ENCODE measurements at places on chromosomes 7 and 10. TPM values are rescaled to one million over a fixed set of nuclear protein-coding genes. Genes with fewer than 3 reads are reported as not detected.

GRCh38 chr10:123323884-123324283, 169.7 kb downstream of the BUB3 start:
- DNase-seq = no peak

DNA sequence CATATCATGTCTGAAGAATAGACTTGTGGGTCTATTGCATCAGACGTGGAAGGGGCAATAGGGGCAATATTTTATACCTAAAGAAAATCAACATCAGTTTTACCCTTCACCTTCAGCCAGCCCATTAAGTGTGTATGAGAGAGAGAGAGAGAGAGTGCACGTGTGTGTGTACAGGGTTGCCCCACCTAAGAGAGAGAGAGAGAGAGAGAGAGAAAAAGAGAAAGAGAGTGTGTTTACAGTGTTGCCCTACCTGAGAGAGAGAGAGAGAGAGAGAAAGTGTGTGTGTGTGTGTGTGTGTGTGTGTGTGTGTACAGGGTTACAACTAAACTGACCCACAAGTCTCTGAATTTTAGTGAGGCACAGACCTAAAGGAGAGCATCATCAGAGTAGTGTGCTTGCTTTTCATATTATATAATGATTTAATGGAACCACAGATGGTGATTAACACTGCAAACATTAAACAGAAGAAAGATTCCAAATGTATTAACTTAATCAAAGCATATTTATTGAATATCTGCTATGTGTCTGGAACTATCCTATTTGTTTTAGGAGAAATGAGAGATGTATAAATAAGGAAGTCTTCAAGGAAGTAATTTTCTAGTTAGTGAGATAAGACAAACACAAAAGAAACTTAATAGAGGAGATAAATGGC, 66.8 kb downstream of the CD36 start:
- no peak for DNase-seq

Gene SPACDR
- total RNA-seq = 1.5 TPM

GRCh38 chr10:30944005-30944404, 87.7 kb downstream of the ZNF438 start:
- no peak for DNase-seq

DNA sequence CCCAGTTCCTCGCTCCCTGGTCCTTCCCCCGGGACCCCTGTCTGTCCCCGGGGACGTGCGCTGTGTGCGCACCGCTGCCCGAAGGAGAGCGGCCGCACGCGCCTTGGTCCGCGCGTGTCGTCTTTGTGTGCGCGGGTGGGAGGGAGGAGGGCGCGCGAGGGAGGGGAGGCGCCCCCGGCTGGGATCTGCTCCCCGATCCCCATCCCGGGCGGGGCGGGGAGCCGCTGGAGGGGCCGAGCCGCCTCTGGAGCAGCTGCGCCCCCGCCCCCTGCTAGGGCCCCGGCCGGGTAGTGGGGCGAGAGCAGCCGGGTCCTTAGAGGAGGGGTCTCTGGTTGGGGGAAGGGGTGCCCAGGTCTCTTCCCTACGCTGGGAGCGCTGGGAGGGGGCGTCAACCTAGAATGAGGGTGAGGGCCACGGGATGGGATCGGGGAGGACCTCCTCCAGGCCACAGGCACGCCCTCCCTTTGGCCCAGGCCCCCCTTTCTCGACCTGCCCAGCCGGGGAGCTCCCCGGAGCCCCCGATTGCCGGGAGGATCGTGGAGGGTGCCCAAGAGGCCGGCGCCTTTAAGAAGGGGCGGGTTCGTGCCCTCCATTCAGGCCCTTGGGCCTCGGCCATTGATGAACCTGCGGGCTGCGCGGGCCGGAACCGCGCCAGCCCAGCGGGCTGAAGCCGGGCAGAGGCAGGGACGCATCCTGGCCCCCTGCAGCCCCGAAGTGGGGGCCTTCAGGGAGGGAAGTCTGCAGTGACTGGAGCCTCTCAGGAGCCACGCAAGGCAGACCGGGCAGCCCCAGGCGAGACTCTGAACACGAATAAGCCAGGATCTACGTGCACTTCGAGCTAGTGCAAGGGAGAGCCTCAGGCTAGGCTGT, 678 bp downstream of the SH2B2 start:
- peak; percentile 96 for DNase-seq

GRCh38 chr10:108849688-108850087, 1073.6 kb downstream of the XPNPEP1 start:
- no peak for DNase-seq

Gene VGF
- total RNA-seq = 1.4 TPM

Gene KLF14
- not detected for total RNA-seq

DNA sequence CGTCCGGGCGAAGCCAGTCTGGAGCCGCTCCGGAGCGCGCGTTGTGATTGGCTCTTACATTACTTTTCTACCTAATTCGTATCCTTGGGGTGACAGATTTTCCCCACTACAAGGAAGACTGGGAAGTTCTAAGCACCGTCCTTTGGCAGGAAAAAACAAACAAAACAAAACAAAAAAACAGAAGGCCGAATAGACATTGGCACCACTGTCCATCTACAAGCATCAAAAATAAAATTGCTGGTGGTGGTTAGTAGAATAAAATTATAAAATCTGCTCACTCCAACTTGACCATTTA, 651 bp upstream of the SKAP2 start:
- DNase-seq = no peak

GRCh38 chr7:81688622-81689411, 81.0 kb downstream of the HGF start:
- DNase-seq = no peak

DNA sequence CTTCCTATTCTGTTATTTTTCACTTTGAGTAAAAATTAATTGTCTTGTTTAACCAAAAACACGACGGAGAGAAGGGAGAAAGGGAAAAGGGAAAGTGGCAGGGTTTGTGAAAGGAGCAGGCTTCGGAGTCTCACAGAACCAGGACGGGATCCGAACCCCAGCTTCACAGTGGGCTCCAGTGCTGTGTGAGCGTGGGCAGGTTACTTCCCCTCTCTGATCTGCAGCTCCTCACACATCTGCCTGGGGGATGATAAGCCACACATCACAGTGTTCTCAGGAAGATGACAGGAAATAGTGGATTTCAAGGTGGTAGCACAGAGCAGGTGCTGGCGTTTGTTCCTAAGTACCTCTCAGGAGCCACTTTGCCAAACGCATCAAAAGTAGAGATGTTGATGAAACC, 94.2 kb upstream of the GPR26 start:
- no peak for DNase-seq

DNA sequence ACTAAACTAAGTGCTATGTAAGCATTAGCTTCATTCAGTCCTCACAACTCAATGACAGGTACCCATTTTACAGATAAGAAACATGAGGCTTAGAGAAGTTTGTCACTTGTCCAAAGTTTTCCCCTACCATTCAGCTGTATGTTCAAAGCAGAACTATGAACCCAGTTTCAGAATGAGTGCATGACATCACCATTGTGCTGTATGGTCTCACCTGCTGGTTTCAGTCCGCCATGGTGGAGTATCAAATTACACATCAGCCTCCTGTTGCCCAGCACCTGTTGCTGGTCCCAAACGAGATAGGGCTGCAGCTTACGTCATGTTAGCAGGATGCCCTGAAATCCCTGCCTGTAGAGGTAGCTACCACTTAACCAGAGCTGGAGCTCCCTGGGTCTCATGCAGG, 95.0 kb downstream of the DYNC1I1 start:
- no peak for DNase-seq

- DNase-seq = no peak
Measured at GRCh38 chr7:106982415-106982814, 62.1 kb upstream of the PRKAR2B start.

Gene CRPPA
- 0.07 TPM for total RNA-seq

Gene NKX1-2
- total RNA-seq = not detected

Gene ERVW-1
- not detected for total RNA-seq

Gene OSBPL3
- total RNA-seq = 120 TPM

GRCh38 chr10:131083915-131084790, 227.4 kb downstream of the TCERG1L start:
- DNase-seq = peak; percentile 74

Gene GALNT11
- total RNA-seq = not detected

DNA sequence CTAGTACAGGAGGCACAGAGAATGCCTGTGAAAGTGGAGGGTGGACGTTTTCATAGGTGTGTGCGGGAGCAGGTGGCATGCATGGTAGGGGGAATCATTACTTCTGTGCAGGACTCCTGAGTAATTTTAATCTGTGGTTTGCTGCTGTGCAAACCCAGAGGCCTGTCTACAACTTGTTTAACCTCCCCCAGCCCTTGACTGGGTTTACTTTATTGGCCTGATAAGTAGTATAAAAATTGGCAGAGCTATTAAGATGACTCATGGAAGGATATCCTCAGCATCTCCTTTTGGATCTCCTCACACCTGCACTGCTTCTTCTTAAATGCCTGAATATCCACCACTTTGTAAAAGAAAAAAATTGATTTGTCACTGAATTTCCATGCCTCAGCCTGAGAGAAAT, 104.8 kb downstream of the AUTS2 start:
- DNase-seq = no peak

GRCh38 chr7:101546308-101546936, 82.7 kb downstream of the MYL10 start:
- no peak for DNase-seq

GRCh38 chr7:98640375-98640774, 23.3 kb downstream of the NPTX2 start:
- peak; percentile 90 for DNase-seq

Gene ITPRID1
- total RNA-seq = not detected

GRCh38 chr7:44227911-44228310, 27.1 kb downstream of the YKT6 start:
- DNase-seq = no peak

- DNase-seq = peak; percentile 77
Measured at GRCh38 chr7:107463139-107464078, 6.4 kb upstream of the GPR22 start.

Gene TUBAL3
- 0.11 TPM for total RNA-seq

Gene ZNF138
- total RNA-seq = 27.2 TPM

GRCh38 chr7:7675686-7676085, 35.1 kb downstream of the UMAD1 start:
- no peak for DNase-seq

DNA sequence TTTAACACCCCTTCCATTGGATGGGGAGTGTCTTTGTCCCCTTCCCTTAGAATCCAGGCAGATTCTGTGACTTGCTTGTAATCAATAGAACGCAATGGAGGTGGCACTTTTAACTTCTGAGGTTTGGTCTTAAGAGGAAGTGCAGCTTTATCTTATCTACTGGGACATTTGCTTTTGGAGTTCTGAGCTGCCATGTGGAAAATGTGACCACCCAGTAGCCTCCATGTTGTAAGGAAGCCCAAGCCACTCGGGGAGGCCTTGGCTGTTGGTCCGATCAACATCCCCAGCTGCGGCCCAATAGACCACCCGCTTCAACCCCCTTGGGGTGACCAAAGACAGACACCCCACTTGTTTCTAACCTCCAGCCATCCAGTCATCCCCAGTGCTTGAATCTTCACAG, 86.3 kb upstream of the FAM171A1 start:
- DNase-seq = no peak

- DNase-seq = no peak
Measured at GRCh38 chr10:82908751-82909150, 1033.8 kb downstream of the NRG3 start.

Gene EFCAB10
- total RNA-seq = not detected

Gene MPP7
- 0.56 TPM for total RNA-seq

Gene LRMDA
- not detected for total RNA-seq

DNA sequence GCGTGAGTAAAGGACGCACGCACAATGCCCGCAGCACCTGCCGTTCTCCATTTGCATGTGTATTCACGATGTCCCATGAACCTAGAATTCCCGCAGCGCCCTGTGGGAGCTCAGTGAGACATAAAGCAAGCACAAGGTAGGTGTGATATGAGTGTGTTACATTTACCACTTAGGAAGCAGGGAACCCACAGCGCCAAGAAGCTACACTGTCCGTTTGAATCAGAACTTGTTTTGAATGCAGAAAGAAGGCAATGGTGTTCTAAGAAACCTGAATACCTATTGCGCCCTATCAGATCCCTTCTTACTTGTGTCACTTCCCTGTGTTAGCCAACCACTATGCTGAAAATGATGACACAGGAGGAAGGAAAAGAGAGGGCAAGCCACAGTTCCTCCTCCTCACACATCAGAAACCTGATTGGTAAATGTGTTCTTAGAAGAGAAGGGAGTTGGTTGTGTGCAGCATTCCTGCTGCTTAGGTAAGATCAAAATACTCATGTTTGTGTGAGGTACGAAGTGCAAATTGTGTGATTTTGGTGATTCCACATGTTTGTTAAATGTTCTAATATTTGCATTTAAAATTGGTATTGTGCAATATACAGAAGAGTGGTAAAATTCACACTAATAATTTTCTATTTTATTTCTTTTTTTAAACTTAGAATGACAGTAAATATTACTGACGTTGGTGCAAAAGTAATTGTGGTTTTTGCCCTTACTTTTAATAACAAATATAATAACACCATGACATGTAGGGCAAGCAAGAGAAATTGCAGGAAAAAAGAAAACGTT, 185.4 kb downstream of the SEC23IP start:
- peak; percentile 85 for DNase-seq

Gene LGI1
- total RNA-seq = not detected

Gene GGCT
- total RNA-seq = 73.5 TPM

Gene PIK3AP1
- total RNA-seq = 131 TPM

Gene TCAF2
- total RNA-seq = 0.11 TPM

DNA sequence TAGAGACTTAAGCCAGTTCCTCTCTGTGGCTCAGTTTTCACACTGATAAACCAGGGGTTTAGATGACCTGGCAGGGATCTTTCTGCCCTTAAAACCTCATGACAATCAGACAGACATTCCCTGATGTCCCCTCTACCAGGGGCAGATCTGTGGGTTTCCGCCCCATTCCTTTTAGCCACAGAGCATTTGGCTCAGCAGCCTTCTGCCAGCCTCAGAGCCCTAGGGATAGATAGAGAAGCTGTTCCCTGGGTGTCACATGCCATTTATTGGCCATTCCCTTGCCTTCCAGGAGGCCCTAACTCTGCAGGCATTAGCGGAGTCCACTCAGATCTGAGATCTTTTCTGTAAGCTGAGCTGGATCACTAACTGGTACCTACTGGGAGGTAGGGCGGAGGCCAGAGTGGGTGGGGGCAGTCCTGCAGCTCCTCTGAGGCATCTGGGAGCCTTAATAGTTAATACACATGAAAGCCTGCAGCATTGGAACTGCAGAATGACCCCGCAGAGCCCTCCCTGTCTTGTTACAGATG, 101.5 kb downstream of the ZMIZ1 start:
- DNase-seq = no peak

DNA sequence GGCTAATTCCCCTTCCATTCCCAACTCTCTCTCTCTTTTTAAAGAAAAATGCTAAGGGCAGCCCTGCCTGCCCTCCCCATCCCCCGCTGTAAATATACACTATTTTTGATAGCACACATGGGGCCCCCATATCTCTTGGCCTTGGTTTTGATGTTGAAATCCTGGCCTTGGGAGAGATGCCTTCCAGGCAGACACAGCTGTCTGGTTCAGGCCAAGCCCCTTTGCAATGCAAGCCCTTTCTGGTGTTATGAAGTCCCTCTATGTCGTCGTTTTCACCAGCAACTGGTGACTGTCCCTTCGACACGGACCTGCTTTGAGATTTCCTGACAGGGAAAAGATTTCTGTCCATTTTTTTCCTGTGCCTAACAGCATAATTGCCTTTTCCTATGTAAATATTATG, 3.0 kb downstream of the ADRA2A start:
- DNase-seq = no peak

Gene HOXA13
- 0.07 TPM for total RNA-seq

GRCh38 chr10:129033340-129033739, 433.7 kb upstream of the MGMT start:
- DNase-seq = no peak

Gene TUBB8
- not detected for total RNA-seq

All from Karpas-422 (cell line).